Activated CD4-positive, alpha-beta T cell treated with anti-CD3 and anti-CD28 coated beads for 24 hours (primary cell): ENCODE measurements at places on chromosomes 11 and 22.
A peak's percentile ranks its signal among the peaks of the same experiment; 100 is the strongest.

DNA sequence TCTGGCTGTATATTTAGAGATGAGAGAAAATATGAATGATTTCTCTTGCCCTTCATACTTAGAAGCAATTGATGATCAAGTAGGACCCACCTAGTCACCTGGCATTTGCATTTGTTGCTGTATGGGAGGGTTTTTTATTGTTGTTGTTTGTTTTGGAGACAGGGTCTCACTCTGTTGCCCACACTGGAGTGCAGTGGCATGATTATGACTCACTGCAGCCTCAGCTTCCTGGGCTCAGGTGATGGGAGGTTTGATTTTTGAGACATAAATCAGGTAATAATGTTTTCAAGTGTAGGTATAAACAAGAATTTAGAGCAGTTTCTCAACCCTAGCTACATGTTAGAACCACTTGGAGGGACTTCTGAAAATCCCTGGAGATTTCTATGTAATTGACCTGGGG is 63.0 kb downstream of the TNRC6B start:
- DNase-seq: no peak

- no peak for DNase-seq
Measured at GRCh38 chr11:10484461-10485180, 29.6 kb downstream of the AMPD3 start.

DNA sequence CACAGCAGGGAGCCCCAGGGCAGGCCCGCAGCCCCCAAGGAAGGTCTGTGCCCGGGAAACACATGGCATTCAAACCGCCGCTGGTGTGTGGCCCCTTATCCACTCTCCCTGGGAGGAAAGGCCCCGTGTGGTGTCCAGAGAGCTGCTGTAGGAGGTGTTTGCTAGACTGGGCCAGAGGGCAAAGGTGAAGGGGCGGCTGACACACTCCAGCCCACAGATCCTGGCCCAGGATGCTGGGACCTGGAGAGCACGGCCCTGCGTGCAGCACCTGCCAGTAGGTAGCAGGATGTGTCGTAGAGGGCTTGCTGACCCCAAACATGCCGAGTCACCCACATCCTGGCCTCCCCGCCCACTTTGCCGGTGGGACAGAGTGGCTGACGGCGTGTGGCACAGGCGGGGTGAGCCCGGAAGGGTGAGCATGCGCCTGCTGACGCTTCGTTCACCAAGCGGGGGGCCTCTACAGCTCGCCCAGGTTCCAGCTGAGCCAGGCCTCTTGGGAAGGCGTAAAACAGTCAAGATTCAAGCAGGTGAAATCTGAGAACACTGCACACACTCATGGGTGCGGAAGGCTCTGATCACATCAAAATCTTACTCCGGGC is 11.0 kb downstream of the OSBPL5 start:
- no peak for DNase-seq

GRCh38 chr22:33038836-33039235 is 19.3 kb downstream of the SYN3 start:
- no peak for DNase-seq

DNA sequence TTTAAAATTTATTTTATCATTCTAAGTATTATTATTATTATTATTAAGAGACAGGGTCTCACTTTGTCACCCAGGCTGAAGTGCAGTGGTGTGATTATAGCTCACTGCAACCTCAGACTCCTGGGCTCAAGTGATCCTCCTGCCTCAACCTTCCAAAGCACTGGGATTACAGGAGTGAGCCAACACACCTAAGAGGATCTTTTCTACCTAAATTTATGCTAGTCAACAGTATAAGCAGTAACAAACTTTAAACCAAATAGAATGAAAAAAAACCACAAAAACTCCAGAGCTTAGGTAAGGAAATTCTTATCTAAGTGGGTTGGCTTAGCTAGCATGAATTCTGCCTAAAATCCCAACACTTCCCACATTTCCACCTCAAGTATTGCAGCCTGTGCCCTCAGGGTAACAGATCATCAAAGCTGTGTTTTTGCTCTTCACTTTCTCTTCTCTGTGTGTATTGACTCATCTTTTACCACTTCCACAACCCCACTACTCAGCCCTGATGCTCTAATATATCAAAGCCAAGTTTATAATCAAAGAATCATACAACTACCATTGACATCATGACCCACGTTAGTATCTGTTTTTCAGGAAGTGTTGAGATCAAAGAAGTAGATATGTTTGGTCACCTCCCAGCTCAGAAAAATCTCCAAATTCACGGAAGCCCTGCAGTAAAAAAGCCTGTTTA is 93.7 kb upstream of the SPON1 start:
- DNase-seq: peak; percentile 1
